Fibroblast of skin of right biceps (primary cell): ENCODE measurements at places on chromosomes 5 and 9.

DNA sequence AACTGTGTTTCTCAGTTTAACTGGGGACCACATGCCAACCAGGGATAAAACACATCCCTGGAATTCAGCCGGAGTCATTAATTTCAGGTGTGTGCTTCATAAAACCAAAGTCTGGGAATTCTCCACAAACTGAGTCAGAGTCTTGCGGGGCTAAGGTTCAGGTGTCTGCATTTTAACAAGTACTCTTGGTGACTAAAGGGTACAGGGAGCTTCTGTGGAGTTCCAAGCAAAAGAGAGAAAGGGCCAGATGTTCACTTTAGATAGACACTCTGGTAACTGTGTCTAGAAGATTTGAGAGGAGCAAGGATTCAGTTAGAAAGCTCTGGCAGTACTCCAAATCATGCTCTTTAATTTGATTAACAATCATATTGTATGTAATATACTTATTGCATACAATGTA, 4.0 kb downstream of the NADK2 start:
- no peak for DNase-seq

GRCh38 chr9:88313364-88314220, 74.7 kb upstream of the SPIN1 start:
- no peak for DNase-seq

GRCh38 chr9:92633614-92634278, 36.2 kb downstream of the IPPK start:
- DNase-seq, result no peak

GRCh38 chr5:146098047-146098446, 7.3 kb downstream of the PLAC8L1 start:
- no peak for DNase-seq
